ENCODE measurements at places on chromosomes 13 and 19. TPM values are rescaled to one million over a fixed set of nuclear protein-coding genes. Genes with fewer than 3 reads are reported as not detected.

GRCh38 chr19:57947088-57947418 lies 453 bp downstream of the ZNF256 start:
- peak overlapping the region; percentile 96 for H3K4me3 ChIP-seq
- H3K27me3 ChIP-seq: no peaks in the 10 kb centered on the region
- no peaks in the 10 kb centered on the region for H3K4me1 ChIP-seq
- H3K36me3 ChIP-seq: peaks cover 17% of the 10 kb centered on the region

GRCh38 chr13:46662690-46663089 lies 109.7 kb downstream of the LRCH1 start:
- no peak for DNase-seq
- H3K36me3 ChIP-seq: no peaks in the 10 kb centered on the region
- peaks cover 42% of the 10 kb centered on the region for H3K4me1 ChIP-seq
- H3K27ac ChIP-seq: no peak overlapping the region

DNA sequence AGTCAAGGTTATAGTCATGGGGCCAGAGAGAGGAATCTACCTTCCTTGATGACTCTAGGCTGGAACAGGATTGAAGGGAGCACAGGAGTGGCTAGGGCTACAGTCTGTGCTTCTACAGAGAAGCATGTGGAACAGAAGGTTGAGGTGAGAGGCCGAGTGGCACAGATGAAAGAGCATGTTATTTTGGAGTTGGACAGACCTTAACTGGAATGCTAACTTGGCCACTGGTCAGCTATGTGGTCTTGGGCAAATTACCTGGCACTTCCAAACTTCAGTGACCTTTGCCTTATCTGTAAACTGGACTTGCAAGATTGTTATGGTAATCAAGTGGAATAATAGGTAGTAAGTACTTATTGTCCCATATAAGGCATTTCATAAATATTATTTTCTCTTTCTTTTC lies 252.7 kb downstream of the KCNRG start:
- no peaks in the 10 kb centered on the region for H3K4me1 ChIP-seq
- no peaks in the 10 kb centered on the region for H3K36me3 ChIP-seq
- H3K4me3 ChIP-seq: no peak overlapping the region
- H3K27ac ChIP-seq: no peak overlapping the region
- no peak for DNase-seq

GRCh38 chr19:11191934-11192333 lies 5.4 kb downstream of the KANK2 start:
- no peak for DNase-seq
- peak overlapping the region; percentile 75 for H3K4me3 ChIP-seq
- peaks cover 17% of the 10 kb centered on the region for H3K36me3 ChIP-seq
- H3K4me1 ChIP-seq: peaks cover 80% of the 10 kb centered on the region
- no peaks in the 10 kb centered on the region for H3K27me3 ChIP-seq
- peak overlapping the region; percentile 98 for H3K27ac ChIP-seq

- peaks cover 42% of the 10 kb centered on the region for H3K27me3 ChIP-seq
- H3K4me1 ChIP-seq: peaks cover 40% of the 10 kb centered on the region
- H3K27ac ChIP-seq: no peak overlapping the region
- H3K4me3 ChIP-seq: no peak overlapping the region
Observed at GRCh38 chr19:919199-920050, 2.3 kb downstream of the KISS1R start.

DNA sequence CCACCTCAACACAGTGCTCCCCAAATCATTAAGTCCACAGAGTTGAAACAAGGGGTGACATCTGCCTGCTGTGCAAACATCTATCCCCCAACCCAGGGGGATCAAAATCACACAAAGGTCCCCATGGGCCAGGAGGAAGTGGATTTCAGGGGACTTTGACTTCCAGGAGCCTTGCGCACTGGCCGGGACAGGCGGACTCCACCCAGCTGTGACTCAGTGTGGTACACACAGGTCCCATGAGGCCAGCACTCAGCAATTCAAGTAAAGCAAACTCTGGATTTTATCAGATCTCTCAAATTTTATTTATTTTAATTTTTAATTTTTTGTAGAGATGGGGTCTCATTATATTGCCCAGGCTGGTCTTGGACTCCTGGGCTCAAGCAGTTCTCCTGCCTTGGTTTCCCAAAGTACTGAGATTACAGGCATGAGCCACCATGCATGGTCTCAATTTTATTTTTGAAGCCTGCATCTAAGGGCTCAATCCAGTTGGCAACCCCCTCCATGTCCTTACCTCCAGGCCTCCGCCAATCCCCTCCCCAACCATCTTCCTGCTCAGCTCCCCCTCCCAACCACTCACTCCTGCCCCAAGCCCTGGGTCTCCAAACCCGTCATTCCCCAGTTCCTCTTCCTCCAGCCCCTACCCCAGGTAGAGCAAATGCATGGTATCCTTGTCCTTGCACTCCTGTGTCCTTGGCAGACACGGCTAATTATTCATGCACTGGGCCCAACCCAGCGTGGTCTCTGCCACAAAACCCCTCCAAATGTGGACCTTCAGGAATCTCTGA lies 18.2 kb downstream of the ARHGAP33 start:
- H3K4me3 ChIP-seq: no peak overlapping the region
- no peaks in the 10 kb centered on the region for H3K4me1 ChIP-seq
- H3K27ac ChIP-seq: no peak overlapping the region

GRCh38 chr13:113924184-113924901 lies 49.5 kb downstream of the C13orf46 start:
- H3K27ac ChIP-seq: no peak overlapping the region
- no peak for DNase-seq
- peaks cover 17% of the 10 kb centered on the region for H3K4me1 ChIP-seq
- no peaks in the 10 kb centered on the region for H3K27me3 ChIP-seq
- H3K4me3 ChIP-seq: no peak overlapping the region
- H3K36me3 ChIP-seq: no peaks in the 10 kb centered on the region

- H3K27me3 ChIP-seq: no peaks in the 10 kb centered on the region
- no peak overlapping the region for H3K4me3 ChIP-seq
- H3K4me1 ChIP-seq: no peaks in the 10 kb centered on the region
- H3K36me3 ChIP-seq: no peaks in the 10 kb centered on the region
- no peak for DNase-seq
Observed at GRCh38 chr19:8703223-8703622, 4.6 kb upstream of the ACTL9 start.

- H3K27ac ChIP-seq: no peak within 1 kb of the TSS
- H3K36me3 ChIP-seq: no peaks in the 10 kb centered on the region
- peaks cover 27% of the 10 kb centered on the region for H3K27me3 ChIP-seq
- no peak for DNase-seq
Observed at GRCh38 chr19:54172471-54173358, at the start of gene TMC4. TSS of gene TMC4 (minus strand) at chr19:54173160. CDS start at chr19:54173117, 43 bp downstream.

GRCh38 chr19:29551774-29552173 lies 26.0 kb downstream of the VSTM2B start:
- no peaks in the 10 kb centered on the region for H3K27me3 ChIP-seq
- no peak overlapping the region for H3K4me3 ChIP-seq
- H3K36me3 ChIP-seq: no peaks in the 10 kb centered on the region
- no peak overlapping the region for H3K27ac ChIP-seq

DNA sequence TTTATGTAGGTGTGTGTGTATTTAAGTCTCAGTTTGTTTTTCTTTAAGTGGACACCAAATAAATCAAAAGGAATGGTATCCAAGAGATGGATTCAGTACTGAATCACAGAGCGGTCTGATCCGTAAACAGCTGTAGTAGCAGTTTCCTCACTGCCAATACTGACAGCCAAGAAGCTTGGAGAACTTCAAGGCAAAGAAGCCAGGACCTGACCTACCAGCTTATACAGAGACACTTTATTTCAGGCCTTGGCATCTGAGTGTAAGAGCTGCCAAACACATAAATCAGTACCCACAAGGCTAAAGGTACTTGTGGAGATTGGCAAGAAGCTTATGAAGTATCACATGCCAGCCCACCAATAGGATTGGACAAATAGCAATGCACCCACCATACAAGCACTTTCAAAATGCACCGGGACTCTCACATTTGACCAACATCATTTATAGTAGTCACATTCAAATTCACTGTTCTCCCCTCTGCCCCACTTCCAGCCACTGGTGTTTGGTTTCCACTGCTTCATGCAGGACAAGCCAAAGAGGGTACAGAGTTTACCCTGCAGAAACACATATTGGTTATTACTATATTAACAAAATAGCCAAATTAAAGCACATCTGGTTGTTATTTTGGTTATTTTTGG lies 357.9 kb downstream of the KLF12 start:
- no peak for DNase-seq
- H3K27ac ChIP-seq: peak overlapping the region; percentile 25
- H3K4me1 ChIP-seq: peaks cover 3% of the 10 kb centered on the region
- H3K4me3 ChIP-seq: no peak overlapping the region
- no peaks in the 10 kb centered on the region for H3K36me3 ChIP-seq

GRCh38 chr19:51501594-51502263 lies at the start of gene SIGLEC12:
TSS of gene SIGLEC12 (minus strand) at chr19:51501800. CDS start at chr19:51501733, 67 bp downstream.
- DNase-seq: peak; percentile 67
- H3K4me3 ChIP-seq: no peak within 1 kb of the TSS
- no peak within 1 kb of the TSS for H3K27ac ChIP-seq
- no peaks in the 10 kb centered on the region for H3K4me1 ChIP-seq
- no peaks in the 10 kb centered on the region for H3K36me3 ChIP-seq

DNA sequence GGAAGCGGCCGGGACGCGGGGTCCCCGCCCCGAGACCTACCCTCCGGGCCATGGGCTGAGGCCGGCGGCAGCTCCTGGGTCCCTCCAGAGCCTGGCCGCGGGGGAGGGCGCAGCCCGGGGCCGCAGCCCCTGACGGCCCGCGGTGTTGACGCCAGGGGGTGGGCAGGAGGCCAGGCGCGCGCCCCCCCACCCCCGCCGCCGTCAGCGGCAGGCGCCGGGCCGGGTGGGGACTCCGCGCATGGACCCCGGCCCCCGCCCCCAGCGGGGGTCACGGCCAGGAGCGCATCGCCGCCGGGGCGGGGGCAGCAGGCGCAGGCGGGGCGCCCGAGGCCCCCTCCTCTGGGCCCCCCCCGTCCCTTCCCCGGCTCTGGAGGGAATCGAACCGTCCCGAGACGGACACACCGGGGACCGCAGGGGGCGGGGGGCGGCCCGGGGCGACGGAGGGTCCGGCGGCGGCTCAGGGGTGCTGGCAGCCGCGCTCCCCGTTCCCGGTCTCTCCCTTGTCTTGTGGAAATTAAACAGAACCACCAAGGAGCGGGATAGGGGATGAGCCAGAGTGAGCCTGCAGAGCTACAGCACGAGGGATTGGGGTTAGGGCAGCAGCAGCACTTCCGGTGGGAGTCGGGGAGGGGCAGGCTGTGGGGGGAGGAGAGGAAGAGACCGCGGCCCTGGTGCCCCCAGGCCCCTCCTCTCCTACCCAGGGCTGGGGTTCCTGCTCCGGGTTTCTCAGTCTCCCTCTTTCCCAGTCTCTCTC lies at the start of gene MEIS3:
Gene MEIS3, minus strand, starts transcription at position 498 of the 754 bp plus-strand sequence. Its CDS starts 446 bp downstream, at position 52.
- peak within 1 kb of the TSS; percentile 63 for H3K4me3 ChIP-seq
- H3K27me3 ChIP-seq: peaks cover 27% of the 10 kb centered on the region
- no peak for DNase-seq
- no peaks in the 10 kb centered on the region for H3K36me3 ChIP-seq

GRCh38 chr13:25688536-25688935 lies 316.8 kb downstream of the ATP8A2 start:
- no peaks in the 10 kb centered on the region for H3K4me1 ChIP-seq
- no peaks in the 10 kb centered on the region for H3K27me3 ChIP-seq
- H3K4me3 ChIP-seq: no peak overlapping the region

DNA sequence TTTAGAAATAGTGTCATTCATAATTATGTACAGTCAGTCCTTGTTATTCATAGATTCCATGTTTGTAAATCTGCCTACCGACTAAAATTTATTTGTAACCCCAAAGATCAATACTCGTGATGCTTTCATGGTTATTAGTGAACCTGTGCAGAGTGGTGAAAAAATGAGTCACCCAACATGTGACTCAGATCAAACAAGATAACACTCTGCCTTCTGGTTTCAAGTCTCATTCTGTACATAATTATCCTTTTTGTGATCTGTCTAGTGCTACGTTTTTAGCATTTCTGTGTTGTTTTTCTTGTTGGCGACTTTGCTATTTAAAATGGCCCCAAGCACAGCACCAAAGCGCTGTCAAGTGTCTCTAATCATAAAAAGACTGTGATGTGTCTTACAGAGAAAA lies 274.7 kb downstream of the SUCLA2 start:
- no peaks in the 10 kb centered on the region for H3K36me3 ChIP-seq
- H3K27ac ChIP-seq: no peak overlapping the region
- no peak for DNase-seq
- H3K27me3 ChIP-seq: no peaks in the 10 kb centered on the region
- no peaks in the 10 kb centered on the region for H3K4me1 ChIP-seq

DNA sequence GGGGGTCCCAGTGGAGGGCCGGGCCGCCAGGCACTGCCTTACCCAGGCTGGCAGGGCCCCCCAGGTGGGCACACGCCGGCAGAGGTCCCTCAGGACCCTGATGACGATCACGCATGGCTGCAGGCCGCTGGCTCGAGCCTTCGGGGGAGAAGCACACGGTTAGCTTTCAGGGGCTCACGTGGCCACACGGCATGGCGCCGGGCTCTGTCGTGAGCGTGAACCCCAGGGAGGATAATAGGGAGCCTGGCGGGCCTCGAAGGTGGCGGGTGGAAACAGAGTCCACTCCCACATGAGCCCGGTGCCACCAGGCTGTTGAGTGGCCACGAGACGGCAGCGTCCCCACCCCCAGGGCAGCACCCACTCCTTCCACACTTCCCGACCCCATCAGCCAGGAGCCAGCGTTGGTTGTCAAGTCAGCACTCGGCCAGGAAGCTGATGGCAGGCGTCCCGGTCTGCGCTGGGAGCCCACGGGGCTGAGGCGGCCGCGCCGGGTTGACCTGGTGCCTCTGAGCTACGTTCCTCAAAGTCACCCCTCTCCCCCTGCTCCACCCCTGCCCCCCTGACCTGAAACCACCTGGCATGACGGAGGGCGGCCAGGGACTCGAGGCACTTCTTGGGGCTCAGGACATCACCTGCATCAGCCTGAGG lies 24.7 kb upstream of the MATK start:
- DNase-seq: no peak
- no peaks in the 10 kb centered on the region for H3K36me3 ChIP-seq
- no peak overlapping the region for H3K27ac ChIP-seq
- H3K27me3 ChIP-seq: no peaks in the 10 kb centered on the region
- no peak overlapping the region for H3K4me3 ChIP-seq

DNA sequence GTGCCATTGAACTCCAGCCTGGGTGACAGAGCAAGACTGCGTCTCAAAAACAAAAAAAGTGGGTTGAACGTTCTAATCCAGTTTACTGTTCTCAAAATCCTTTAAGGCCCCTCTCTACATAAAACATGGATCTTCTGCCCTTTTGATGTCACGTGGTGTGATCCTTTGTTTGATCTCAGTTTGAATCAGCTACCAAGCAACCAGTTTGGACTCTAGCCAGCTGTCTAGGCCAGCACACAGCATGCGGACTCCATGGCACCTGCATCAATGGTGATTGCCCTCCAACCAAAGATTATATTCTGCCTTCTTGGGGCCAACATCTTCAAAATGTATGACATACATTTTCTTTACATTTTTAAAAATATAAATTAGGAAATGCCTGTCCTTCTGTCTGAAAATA lies 365.4 kb downstream of the NDFIP2 start:
- H3K4me1 ChIP-seq: no peaks in the 10 kb centered on the region
- no peak overlapping the region for H3K27ac ChIP-seq
- no peaks in the 10 kb centered on the region for H3K36me3 ChIP-seq
- DNase-seq: no peak
- no peak overlapping the region for H3K4me3 ChIP-seq
- H3K27me3 ChIP-seq: no peaks in the 10 kb centered on the region

Gene ZNF556
- not detected for total RNA-seq

Gene POLR2E
- 95.6 TPM for total RNA-seq

Gene SYNE4
- total RNA-seq: 0.28 TPM

Gene KLC3
- total RNA-seq: not detected
